Activated B cell treated with CpG ODN at 0.5 μM for 24 hours (primary cell): ENCODE measurements at places on chromosomes 7 and 10.

- no peak for DNase-seq
- no peaks in the 10 kb centered on the region for H3K36me3 ChIP-seq
- H3K27ac ChIP-seq, result no peak overlapping the region
- H3K4me3 ChIP-seq, result no peak overlapping the region
These were observed 220.8 kb upstream of the RNF32 start for GRCh38 chr7:156419782-156420181.

GRCh38 chr10:49096890-49097445 lies 18.4 kb downstream of the VSTM4 start:
- H3K27me3 ChIP-seq, result peaks cover 17% of the 10 kb centered on the region
- H3K36me3 ChIP-seq, result no peaks in the 10 kb centered on the region
- no peak overlapping the region for H3K4me3 ChIP-seq
- no peak overlapping the region for H3K27ac ChIP-seq

DNA sequence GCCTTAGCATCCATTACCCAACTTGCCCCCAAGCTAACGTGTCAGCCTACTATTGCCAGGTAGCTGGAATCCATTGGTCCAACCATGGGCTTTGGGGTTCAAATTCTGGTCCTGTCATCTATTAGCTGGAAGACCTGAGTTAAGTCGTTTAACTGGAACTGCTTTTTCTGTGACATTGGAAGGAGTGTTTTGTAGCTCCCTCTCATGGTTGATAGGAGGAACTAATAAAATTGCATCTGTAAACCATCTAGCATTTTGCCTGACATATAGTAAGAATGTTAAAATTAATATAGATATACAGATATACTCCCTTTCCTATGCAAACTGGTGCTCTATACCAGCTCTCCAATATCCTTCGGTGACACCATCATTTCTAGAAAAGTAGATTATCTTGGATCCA lies 23.8 kb upstream of the SLF2 start:
- peaks cover 40% of the 10 kb centered on the region for H3K27me3 ChIP-seq
- H3K36me3 ChIP-seq, result no peaks in the 10 kb centered on the region
- H3K4me3 ChIP-seq, result no peak overlapping the region
- DNase-seq, result no peak
- no peaks in the 10 kb centered on the region for H3K4me1 ChIP-seq
- H3K27ac ChIP-seq, result no peak overlapping the region

- no peaks in the 10 kb centered on the region for H3K36me3 ChIP-seq
- H3K4me3 ChIP-seq, result no peak overlapping the region
- H3K27ac ChIP-seq, result no peak overlapping the region
- H3K27me3 ChIP-seq, result no peaks in the 10 kb centered on the region
- DNase-seq, result no peak
These were observed 46.5 kb upstream of the C10orf71 start for GRCh38 chr10:49252313-49253034.

- H3K27me3 ChIP-seq, result peaks cover 5% of the 10 kb centered on the region
- DNase-seq, result no peak
- H3K4me3 ChIP-seq, result peak overlapping the region; percentile 44
- H3K36me3 ChIP-seq, result no peaks in the 10 kb centered on the region
- H3K4me1 ChIP-seq, result peaks cover 18% of the 10 kb centered on the region
These were observed 14.9 kb upstream of the LGI1 start for GRCh38 chr10:93742633-93743349.

DNA sequence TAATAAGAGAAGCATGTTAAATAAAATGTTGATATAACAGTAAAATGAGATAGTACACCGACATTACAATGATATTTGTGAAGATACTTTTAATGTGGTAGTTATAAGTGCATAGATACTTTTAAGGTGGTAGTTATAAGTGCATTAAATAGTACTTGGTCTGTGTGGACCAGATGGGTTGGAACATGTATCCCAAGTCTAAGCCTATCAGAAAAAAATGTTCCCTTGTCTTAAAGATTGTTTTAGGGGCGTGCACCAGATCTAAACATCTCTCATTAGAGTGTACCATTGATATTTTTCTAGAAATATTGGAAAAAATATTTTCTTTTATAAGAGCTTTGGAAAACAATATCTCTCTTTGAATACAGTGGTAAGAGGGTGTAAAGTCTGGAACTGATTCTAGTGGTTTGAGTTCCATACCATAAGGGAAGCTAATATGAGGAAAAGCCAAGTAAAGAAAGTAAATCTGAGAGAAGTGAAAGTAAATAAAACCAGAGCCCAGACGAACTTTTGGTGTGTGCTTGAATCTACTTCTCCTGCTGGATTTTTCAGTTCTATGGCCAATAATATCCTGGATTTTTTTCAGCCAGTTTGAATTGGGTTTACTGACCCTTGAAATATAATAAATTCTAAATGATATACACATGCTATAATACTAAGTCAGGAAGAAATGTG lies 175.3 kb downstream of the MBL2 start:
- H3K27me3 ChIP-seq, result no peaks in the 10 kb centered on the region
- H3K27ac ChIP-seq, result no peak overlapping the region
- H3K4me3 ChIP-seq, result no peak overlapping the region
- no peaks in the 10 kb centered on the region for H3K4me1 ChIP-seq
- DNase-seq, result no peak
- no peaks in the 10 kb centered on the region for H3K36me3 ChIP-seq

- no peaks in the 10 kb centered on the region for H3K27me3 ChIP-seq
- H3K36me3 ChIP-seq, result no peaks in the 10 kb centered on the region
- H3K4me1 ChIP-seq, result no peaks in the 10 kb centered on the region
- no peak overlapping the region for H3K4me3 ChIP-seq
- no peak overlapping the region for H3K27ac ChIP-seq
These were observed 165.4 kb downstream of the CDC14C start for GRCh38 chr7:49089717-49090116.

DNA sequence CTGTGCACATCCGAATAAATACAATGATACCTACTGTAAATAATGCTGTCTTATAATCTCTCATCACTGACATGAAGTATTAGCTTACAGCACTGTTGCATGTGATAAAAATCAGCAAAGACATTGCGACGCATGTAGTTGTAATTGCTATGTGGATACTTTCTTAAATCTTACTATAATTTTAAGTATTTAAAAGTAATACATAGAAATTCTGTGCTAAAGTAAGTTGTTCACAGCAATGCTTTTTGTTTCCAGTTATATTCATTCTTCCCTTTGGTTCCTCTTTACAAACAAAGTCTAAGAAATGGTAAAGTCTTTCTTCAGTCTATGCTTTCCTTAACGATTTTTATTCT lies 113.7 kb upstream of the DGKB start:
- no peak overlapping the region for H3K27ac ChIP-seq
- H3K27me3 ChIP-seq, result no peaks in the 10 kb centered on the region
- no peak for DNase-seq
- H3K36me3 ChIP-seq, result no peaks in the 10 kb centered on the region
- no peaks in the 10 kb centered on the region for H3K4me1 ChIP-seq

GRCh38 chr10:32489901-32490300 lies 44.0 kb downstream of the CCDC7 start:
- DNase-seq, result no peak
- peaks cover 59% of the 10 kb centered on the region for H3K36me3 ChIP-seq
- no peaks in the 10 kb centered on the region for H3K4me1 ChIP-seq

DNA sequence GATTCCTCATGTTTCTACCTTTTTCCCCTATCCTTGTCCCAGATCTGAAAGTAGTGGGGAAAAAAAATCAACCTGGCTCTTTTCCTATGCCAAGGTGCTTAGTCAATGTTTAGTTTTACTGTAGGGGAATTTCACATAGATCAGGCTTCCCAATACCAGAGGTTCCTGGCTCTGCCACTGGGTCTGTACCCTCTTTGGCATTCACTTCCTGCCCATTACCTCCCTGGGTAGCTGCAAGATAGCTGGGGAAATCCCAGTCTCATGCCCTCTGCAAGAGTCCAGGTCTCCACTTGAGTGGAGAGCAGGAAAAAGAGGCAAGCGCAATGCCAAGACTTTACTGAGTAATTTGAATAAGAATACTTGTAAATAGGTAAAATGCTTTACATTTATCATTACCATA lies 3.5 kb upstream of the BPGM start:
- H3K4me3 ChIP-seq, result no peak overlapping the region
- H3K36me3 ChIP-seq, result no peaks in the 10 kb centered on the region
- DNase-seq, result no peak
